ENCODE measurements at places on chromosomes 7 and 10. TPM values are rescaled to one million over a fixed set of nuclear protein-coding genes. Genes with fewer than 3 reads are reported as not detected.
A peak's percentile ranks its signal among the peaks of the same experiment; 100 is the strongest.

The CNTNAP2 gene
- total RNA-seq: 18.2 TPM

The PPP1R17 gene
- not detected for total RNA-seq

The ZNRF2 gene
- 23.3 TPM for total RNA-seq

The NPY4R gene
- total RNA-seq: not detected

DNA sequence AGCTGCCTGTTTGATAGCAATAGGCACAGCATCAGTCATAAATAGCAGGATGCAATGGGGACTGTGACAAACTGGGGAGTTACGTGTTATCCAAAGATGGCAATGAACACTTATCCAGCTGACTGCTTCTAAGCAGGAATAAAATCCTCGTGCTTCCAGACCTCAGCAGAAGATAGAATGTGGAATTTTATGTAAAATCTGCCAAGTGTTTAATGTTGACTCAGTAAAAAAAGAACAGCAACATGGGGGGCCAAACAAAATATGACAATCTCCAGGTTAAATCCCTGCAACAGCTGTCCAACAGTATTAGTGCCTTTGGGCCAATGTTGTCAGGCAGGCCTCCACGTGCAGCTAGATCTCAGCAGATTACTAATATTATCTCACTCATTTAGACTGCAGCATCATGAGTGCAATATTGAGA, 127.3 kb downstream of the SEMA3C start:
- no peak for DNase-seq

DNA sequence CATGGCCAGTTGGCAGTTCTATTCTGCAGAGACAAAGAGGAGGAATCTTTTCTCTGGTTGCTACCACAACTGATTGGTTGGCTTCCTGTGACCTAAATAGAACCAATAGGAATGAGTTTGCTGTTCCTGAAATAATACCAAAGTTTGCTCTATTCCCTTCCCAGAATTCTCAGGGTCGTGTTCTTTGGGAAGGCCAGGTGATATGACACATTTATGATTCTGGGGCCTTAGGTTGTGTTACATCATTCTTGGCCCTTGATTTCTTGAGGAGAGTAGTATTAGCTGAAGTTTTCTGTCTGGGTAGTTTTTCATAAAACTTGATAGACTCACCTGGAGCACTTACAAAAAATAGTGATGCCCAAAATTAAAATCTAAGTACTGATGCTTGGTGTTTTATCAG, 171.9 kb downstream of the LRRC4 start:
- DNase-seq: no peak

DNA sequence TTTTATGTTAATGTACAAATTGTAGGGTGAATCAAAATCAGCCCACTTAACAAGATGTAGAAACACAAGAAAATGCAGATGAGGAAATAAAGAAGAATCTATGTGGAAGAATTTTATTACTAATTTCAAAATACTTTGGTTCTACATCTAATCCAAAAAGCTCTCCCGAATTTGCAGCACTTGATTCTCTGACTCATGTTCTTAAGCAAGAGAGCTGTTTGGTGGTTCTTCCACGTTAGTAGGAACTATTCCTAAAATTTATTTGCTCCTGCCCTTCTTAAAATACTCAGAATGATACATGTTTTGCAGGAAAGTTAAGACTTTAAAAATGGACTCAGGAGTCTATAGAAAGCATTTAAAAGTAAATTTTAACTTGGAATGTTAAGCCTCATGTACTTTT, 91.8 kb downstream of the ZMYND11 start:
- no peak for DNase-seq

GRCh38 chr7:155652156-155653114, 8.0 kb downstream of the RBM33 start:
- no peak for DNase-seq

DNA sequence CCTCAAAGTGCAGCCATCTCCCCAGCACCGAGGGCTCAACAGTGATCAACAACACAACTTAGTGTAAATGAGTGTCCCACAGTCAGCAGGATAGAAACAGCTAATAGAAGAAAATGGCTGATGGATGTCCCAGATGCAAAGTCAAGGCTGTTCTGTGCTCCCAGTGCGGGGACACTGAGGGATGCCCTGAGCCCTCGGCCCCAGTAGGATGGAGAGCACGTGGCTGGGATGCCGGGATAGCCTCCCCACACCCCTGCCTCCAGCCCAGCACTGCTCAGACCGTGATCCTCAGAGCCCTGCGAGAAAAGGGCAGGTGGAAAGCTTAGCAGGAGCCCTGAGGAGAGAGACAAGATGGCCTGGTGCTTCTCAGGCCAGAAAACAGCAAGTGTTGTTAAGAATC, 243.9 kb upstream of the TCERG1L start:
- no peak for DNase-seq

- DNase-seq: peak; percentile 87
These were observed 689 bp upstream of the SMARCD3 start for GRCh38 chr7:151249034-151249731.

DNA sequence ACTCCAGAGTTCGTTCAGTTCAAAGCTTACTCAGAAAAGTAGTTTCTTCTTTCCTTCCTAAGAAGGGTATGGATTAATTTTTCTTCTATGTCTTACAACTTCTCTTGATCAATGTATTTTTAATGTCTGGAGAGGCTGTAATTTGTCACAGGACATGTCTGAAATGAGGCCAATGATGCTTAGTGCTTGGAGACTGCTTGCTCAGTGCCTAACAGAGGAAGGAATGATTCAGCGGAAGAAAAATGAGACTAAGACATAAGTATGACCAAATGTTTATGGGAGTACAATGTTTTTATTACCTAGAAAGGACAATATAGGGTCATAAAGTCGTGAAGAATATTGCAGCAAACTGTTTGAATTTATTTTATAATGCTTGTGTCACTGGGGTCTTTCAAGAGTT, 43.3 kb downstream of the GPR37 start:
- DNase-seq: no peak

DNA sequence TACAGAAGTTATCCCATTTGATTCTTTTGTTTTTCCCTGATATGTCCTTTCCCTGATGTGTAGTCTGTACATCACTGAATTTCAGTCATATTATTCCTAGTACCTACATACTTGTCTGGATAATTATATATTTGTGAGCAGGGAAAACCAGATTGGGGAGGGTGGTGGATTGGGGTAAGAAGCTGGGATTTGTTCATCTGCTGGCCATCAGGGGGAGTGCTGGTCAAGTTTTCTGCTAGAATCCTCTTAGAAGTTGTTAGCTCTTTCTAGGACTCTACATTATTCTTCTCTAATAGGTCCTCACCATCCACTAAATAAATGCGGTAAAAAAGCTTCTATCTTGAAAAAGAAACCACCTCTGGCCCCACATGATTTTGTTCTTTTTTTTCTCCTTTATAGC, 232.7 kb upstream of the TAC1 start:
- peak; percentile 26 for DNase-seq

GRCh38 chr7:142301923-142302550, 44.2 kb upstream of the PRSS58 start:
- DNase-seq: no peak

DNA sequence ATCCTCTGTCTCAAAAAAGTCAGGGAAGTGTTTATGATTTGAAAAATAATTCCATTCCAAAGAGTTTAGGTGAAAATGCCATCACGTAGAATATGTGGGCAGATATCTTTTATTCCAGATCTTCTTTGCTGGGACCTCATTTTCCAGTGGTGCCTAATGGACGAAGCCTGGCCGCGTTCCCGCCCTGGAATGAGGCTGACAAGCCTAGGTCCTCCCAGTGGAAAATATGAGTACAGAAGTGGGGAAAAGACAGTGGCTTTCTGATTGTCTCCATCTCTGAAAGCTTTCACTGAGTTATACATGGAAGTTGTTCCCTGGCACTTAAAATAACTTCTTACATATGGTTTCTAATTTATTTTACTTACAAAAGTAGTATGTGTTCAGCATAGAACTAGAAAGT, 139.4 kb downstream of the TACC2 start:
- peak; percentile 44 for DNase-seq

GRCh38 chr7:149792220-149792595, 18.8 kb upstream of the ZNF467 start:
- no peak for DNase-seq

- DNase-seq: no peak
These were observed 70.6 kb downstream of the CNNM2 start for GRCh38 chr10:102988404-102989314.

DNA sequence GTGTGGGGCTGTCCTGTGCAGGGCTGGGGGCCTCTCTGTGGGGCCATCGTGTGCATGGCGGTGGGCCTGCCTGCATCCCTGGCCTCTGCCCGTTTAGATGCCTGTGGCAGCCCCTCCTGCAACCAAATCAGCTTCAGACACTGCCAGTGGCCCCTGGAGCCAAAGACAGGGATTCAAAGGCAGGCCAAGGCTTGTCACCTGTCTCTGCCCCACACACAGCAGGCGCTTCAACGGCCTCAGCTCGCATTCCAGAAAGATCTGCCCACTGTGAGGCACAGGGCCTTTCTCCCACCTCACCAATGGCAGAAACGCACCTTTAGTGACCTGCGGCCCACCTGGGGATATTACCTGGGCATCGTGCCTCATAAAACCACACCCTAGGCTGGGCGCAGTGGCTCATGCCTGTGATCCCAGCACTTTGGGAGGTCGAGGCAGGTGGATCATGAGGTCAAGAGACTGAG, 46.0 kb downstream of the INSIG1 start:
- DNase-seq: no peak

GRCh38 chr7:141156407-141156806, 82.5 kb downstream of the TMEM178B start:
- DNase-seq: no peak

All from stomach (tissue), 19 donors.